Osteocyte (in vitro differentiated cells): ENCODE measurements at places on chromosomes 3 and 15. TPM values are rescaled to one million over a fixed set of nuclear protein-coding genes. Genes with fewer than 3 reads are reported as not detected.

DNA sequence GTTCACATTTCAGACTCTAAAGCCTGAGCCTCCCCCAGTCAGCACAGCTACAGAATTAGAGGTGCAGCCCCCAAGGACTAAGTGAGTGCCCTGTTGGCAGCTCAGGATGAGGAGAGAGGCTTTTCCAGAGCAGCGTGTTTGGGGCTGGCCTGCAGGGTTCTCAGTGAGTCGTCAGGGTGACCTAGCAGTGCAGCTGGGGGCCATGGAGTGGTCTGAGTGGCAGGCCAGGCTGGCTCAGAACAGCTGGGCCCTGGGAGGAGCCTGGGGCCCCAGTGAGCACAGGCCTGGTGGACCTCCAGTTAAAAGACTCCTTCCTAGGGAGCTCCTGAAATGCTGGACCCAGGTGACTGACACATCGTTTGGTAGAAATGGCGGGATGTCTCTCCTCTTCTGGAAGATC, 108.3 kb downstream of the SLC49A4 start:
- H3K27ac ChIP-seq = no peak overlapping the region
- no peak overlapping the region for H3K4me3 ChIP-seq
- H3K36me3 ChIP-seq = peaks cover 3% of the 10 kb centered on the region
- H3K27me3 ChIP-seq = peaks cover 41% of the 10 kb centered on the region
- DNase-seq = peak; percentile 80

DNA sequence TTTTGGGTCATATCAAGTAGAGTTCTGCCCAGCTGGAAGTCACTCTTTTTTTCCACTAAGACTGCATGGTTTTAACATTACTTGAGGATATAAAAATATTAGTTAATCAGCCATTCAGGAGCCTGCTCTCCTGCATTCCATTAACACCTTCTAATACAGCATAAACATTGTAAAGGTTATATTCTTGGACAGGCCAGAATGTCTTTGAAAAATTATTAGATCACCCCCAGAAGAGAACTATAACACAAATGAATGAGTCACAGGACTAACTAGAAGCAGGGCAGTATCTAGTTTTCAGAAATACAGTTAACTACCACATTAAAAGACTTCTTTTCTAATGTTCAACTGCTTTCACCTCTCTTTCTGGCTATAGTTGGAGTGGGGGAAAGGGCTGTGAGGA, 80.9 kb downstream of the THBS1 start:
- no peak for DNase-seq
- no peaks in the 10 kb centered on the region for H3K27me3 ChIP-seq
- H3K4me3 ChIP-seq = no peak overlapping the region

DNA sequence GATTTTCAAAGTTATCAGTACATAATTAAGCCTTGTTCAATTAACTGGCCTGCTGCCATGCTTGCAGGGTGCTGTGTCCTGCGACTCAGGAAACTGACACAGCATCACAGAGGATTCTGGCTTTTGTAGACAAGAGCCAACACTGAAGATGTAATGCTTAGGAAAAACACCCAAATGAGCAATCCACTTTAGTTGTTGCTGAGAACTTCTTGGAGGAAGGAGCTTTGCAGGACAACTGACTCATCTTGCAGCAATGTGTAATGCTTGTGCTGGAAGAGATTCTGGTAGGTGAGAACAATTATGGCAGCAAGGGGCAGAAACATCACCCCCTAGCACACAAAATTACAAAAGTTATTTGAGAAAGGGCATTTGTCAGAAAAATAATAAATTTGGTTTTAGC, 67.6 kb downstream of the NLGN1 start:
- no peaks in the 10 kb centered on the region for H3K36me3 ChIP-seq
- no peak overlapping the region for H3K4me3 ChIP-seq
- peaks cover 2% of the 10 kb centered on the region for H3K27me3 ChIP-seq
- H3K27ac ChIP-seq = no peak overlapping the region
- DNase-seq = no peak

DNA sequence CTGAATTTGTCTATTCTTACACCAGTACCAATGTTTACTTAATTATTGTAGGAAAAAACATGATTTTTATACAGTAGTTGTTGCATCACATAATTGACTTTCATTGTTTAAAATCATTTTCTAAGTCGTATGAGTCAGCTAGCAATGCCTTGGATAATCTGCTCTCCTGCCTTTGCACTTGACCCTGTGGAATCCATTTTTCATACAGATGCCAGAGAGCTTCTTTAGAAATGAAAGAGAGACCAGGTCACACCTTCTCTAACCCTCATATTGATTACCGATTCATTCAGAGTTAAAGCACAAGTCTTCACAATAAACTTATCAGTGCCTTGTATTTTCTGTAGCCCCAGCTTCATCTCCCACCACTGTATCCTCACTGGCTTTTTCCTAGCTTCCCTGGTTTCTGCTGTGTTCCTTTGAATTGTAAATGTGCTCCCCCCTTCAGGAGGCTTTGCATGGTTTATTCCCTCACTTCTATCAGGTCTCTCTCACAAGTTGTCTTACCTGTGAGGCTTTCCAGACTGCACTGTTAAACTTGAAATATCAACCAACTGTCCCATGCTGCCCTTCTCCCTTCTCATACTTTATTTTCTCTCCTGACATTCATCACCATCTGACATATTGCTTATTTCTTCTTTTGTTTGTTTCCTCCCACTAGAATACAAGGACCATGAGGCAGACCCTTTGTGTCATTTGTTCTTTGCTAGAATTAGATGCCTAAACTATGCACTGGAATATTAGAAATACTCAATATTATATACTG, 662.0 kb upstream of the GBE1 start:
- H3K27me3 ChIP-seq = peaks cover 6% of the 10 kb centered on the region
- no peak overlapping the region for H3K4me3 ChIP-seq
- no peak for DNase-seq
- H3K36me3 ChIP-seq = no peaks in the 10 kb centered on the region
- H3K4me1 ChIP-seq = no peaks in the 10 kb centered on the region
- H3K27ac ChIP-seq = no peak overlapping the region

DNA sequence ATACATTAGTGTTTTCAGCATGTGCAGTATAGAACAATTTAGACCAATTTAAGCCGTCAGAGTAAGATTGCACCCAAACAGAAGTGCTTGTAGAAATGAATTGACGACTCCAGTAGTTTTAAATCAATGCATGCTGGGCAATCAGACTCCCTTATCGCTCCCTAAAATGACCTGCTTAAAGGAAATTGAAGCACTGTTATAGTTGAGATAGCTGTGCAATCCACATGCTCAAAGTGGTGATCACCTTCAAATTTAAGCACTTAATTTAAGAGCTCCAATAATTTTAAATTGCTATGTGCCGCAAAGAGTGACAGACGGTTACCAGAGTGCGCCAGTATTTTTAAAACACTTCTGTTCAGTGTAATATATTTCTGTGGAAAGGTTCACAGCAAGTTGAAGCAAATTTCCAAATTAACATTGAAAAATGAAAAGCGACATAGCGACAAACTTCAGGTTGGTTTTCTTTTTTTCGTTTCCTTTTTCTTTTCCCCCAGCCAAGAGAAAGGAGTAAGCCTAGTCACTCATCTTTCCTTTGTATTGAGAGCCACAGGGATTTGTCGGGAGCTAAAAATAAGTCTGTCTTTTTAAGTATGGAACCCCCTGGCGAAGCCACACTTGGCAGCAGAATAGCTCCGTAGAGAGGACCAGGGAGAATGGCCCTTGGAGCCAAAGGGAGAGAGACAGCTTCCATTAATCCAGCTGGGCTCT, 436.4 kb upstream of the RBMS3 start:
- peaks cover 12% of the 10 kb centered on the region for H3K27me3 ChIP-seq
- no peaks in the 10 kb centered on the region for H3K36me3 ChIP-seq
- no peak overlapping the region for H3K4me3 ChIP-seq
- H3K4me1 ChIP-seq = no peaks in the 10 kb centered on the region
- DNase-seq = no peak

DNA sequence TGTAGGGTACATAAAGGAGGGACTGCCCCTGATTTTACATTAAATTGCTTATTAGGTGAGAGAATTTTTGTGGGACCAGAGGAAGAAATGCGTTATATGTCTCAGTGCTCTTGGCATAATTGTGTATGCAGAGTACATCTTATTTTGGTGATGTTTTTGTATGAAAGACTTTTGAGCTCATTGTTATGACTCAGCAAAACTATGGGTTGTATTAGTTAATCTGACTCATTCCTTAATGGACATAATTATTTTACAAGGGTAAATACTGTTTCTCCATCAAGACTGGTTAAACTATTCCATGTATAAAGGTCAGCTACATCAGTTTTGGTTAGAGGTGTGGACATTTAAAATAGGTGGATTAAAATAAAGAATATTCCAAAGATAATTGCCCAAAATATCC, 156.8 kb downstream of the ALCAM start:
- H3K36me3 ChIP-seq = peaks cover 33% of the 10 kb centered on the region
- no peak overlapping the region for H3K4me3 ChIP-seq
- no peak overlapping the region for H3K27ac ChIP-seq
- no peaks in the 10 kb centered on the region for H3K27me3 ChIP-seq
- H3K4me1 ChIP-seq = peaks cover 34% of the 10 kb centered on the region

Gene GOLGA8H
- 0.89 and 1.3 TPM in 2 replicates for total RNA-seq
